ENCODE measurements at places on chromosomes 1 and 21. TPM values are rescaled to one million over a fixed set of nuclear protein-coding genes. Genes with fewer than 3 reads are reported as not detected.

Gene EFCAB14
- 25.9 TPM for total RNA-seq

Gene C1orf74
- 1.1 TPM for total RNA-seq

Gene ANGPTL1
- not detected for total RNA-seq

Gene RXFP4
- not detected for total RNA-seq

Gene FCER1G
- total RNA-seq = 0.28 TPM

Gene GBP1
- 0.15 TPM for total RNA-seq

Gene OLFML3
- 4.3 TPM for total RNA-seq

Gene SGIP1
- total RNA-seq = not detected

Gene TNNT2
- 0.24 TPM for total RNA-seq

Gene TAS1R1
- total RNA-seq = not detected

Gene TIAM1
- total RNA-seq = 0.88 TPM

Gene ORC1
- 20.5 TPM for total RNA-seq

Gene PCSK9
- 3.1 TPM for total RNA-seq

Gene KPRP
- not detected for total RNA-seq

Gene TFAP2E
- total RNA-seq = 0.41 TPM

Gene OR2G6
- not detected for total RNA-seq
